ENCODE measurements at places on chromosomes 13 and 19.

DNA sequence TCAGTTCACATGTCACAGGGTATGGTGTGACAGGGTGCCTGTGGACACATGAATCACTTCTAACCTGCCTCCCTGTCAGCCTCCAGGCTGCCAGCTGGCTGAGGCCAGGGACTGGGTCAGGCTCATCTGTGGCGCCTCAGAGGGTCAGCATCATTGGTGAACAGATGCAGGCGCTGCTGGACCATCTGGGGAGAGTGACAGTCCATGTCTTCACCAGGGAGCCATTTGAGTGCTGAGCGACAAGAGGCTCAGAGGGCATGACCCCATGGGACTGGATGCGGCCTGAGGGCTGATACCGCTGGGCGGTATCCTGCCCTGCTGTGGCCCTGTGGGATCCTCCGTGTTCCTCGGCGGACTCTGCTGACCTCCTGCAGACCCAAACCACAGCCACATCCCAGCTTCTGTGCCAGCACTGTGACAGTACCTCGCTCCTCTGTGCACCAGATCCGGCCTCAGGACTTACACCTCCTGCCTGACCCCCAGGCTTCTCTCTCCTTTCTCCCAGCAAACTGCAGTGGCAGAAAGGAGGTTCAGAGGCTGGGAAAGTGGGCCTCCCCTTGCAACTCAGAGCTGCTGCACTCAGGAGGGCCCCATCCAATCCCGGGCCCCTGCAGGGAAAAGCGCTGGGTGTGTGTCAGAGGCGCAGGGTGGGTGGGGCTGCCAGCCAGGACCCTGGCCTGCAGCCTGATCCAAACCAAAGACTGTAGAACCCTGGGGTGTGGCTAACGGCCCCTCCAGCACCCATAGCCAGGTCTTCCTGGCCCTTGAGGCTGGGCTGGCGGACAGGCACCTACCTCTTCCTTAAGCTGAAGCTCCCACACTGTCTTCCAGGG is 10.2 kb downstream of the ACTMAP start:
- no peak for DNase-seq

DNA sequence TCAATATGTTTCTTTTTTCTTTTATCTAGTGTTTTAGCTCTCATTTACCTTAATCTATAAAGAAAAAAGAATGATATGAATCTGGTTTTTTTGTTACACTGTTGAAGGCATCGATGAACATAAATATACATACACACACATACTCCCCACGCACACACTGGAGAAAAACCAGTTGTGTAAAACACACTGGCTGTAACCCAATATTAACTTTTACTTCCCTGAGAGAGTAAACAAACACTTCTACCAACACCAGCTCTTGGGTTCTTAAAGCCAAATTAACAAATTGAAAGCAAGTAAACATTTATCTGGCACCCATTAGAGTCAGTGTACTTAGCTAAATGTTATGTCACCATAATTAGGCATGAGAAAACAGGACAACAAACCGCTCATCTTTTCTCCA is 145.7 kb downstream of the ABCC4 start:
- DNase-seq: no peak

GRCh38 chr19:44943801-44944249 is 1.8 kb downstream of the APOC4 start:
- DNase-seq: no peak

DNA sequence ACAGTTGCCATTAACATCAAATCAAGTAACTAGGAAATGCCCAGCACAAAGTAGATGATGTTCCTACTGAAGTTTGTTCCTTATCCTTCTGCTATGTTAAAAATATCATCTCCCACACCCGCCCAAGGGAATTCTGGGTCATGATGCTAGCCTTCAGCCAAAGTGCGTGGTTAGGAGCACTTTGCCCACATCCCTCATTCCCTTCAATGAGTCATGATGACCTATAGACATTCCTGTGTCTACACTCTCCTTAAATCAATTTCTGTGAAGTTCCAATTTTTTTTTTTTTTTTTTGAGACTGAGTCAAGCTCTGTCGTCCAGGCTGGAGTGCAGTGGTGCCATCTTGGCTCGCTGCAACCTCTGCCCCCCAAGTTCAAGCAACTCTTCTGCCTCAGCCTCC is 17.0 kb downstream of the RXFP2 start:
- DNase-seq: no peak

DNA sequence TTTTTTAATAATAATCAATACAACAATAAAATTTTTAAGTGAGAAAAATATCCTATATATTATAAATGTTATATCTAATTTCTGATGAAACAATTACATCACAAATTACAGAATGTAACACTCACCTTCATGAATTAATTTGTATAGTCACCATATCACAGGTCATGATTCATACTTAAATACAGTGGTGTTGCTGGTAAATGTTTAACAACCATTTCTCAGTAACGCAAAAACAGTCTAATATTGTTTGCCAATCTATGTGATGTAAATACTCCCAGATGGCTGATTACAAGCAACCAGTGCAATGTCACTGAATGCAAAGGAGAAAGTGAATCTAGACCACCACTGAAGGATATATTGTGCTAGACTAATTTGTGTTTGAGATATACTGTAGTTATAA is 97.5 kb downstream of the DIAPH3 start:
- DNase-seq: no peak

GRCh38 chr19:12825254-12826131 is 8.9 kb downstream of the RTBDN start:
- DNase-seq: no peak

- no peak for DNase-seq
Measured at GRCh38 chr13:45950386-45951000, 98.9 kb upstream of the SIAH3 start.

GRCh38 chr13:52366291-52366690 is 39.7 kb downstream of the THSD1 start:
- DNase-seq: no peak

DNA sequence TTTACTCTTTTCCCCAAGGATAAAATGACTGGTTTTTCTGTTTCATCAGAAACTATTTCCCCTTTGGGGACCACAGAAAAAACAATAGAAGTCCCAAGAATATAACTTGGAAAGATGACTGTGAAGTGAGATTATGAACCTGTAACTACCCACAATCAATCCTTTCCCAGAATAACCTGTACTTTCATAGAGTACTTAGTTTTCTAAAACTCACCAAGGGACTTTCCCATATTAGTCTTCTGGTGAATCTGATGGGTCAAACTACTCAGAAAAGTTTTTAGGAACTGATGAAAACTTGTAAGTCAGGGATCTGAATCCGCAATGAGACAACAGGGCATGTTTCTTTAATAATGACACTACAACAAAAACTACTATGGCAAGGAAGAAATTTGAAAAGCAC is 62.6 kb downstream of the STK24 start:
- DNase-seq: no peak

DNA sequence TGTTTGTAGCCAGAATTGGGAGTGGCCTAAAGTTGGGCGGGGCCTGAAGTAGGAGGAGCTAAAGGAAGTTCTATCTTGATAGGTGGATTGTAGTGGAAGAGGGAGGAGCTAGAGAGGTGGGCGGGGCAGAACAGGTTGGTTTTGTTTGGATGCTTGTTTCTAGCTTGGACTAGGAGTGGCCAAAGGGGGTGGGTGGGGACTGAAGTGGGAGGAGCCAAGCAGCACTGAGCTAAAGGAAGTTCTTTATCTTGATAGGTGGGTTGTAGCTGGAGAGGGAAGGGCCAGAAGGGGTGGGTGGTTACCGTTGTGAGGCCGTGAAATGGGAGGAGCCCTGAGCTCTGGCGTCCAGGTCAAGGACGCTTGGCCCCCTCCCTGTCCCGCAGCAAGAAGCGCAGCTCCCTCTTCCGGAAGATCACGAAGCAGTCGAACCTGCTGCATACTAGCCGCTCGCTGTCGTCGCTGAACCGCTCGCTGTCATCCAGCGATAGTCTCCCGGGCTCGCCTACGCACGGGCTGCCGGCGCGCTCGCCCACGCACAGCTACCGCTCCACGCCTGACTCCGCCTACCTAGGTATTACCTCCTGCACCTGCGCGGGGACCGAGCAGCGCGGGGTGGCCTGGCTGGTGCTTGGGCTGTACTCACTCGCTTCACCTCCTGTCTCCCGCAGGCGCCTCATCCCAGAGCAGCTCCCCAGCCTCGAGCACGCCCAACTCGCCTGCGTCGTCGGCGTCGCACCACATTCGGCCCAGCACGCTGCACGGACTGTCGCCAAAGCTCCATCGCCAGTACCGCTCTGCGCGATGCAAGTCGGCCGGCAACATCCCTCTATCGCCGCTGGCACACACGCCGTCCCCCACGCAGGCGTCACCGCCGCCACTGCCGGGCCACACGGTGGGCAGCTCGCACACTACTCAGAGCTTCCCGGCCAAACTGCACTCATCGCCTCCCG is 8.0 kb downstream of the DNASE2 start:
- DNase-seq: no peak

GRCh38 chr13:109088624-109088917 is 459.2 kb downstream of the MYO16 start:
- DNase-seq: no peak

- no peak for DNase-seq
Measured at GRCh38 chr19:44574186-44574950, 39.0 kb upstream of the IGSF23 start.

- DNase-seq: no peak
Measured at GRCh38 chr19:1847684-1848398, 442 bp downstream of the REXO1 start.

GRCh38 chr19:7927605-7928333 is 1.8 kb upstream of the CTXN1 start:
- DNase-seq: no peak

GRCh38 chr13:27966641-27967202 is 2.4 kb downstream of the CDX2 start:
- DNase-seq: no peak

GRCh38 chr13:89852570-89852969 is 1494.9 kb upstream of the MIR17HG start:
- no peak for DNase-seq

- DNase-seq: no peak
Measured at GRCh38 chr13:44895953-44896335, 93.3 kb downstream of the NUFIP1 start.

- DNase-seq: no peak
Measured at GRCh38 chr19:13010992-13011652, 15.8 kb downstream of the NFIX start.

- DNase-seq: no peak
Measured at GRCh38 chr13:93767180-93767916, 540.7 kb downstream of the GPC6 start.

DNA sequence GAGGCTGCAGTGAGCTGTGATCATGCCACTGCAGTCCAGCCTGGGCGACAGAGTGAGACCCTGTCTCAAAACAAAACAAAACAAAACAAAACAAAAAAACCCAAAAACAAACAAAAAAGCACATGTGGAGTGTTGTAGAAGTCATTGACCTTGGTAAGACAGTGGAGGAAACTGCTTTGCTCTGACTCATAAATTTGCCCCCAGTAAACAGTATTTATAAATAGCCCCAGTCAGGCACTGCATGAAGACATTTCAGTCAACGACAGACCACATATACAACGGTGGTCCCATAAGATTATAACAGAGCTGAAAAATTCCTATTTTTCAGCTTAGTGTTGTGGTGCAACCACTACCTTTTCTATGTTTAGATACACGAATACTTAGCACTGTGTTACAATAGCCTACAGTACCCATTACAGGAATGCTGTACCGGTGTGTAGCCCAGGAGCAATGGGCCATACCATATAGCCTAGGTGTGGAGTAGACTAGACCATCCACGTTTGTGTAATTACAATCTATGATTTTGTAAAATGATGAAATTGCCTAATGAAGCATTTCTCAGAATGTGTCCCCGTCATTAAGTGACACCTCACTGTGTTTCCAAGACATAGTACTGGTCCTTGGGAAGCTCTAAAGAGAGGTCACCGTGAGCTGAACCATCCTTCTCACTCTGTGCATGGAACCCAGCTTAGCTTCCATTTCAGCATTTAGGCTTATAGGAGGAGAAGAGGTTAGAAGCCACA is 1.1 kb downstream of the ARL11 start:
- DNase-seq: no peak

DNA sequence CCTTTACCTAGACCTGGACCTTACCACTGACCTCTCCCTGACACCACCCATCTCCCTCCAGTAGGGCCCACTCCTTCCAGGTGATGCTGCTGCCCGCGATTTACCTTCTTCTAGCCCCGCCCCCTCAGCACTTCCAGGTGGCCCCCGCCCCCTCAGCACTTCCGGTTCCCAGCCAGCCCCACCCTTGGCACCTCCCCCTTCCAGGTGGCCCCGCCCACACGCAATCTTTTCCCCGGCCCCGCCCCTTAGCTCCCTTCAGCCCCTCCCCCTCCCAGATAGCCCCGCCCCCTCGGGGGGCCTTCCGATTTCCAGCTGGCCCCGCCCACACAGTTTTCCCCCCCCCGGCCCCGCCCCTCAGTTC is 586 bp downstream of the LIG1 start:
- no peak for DNase-seq

DNA sequence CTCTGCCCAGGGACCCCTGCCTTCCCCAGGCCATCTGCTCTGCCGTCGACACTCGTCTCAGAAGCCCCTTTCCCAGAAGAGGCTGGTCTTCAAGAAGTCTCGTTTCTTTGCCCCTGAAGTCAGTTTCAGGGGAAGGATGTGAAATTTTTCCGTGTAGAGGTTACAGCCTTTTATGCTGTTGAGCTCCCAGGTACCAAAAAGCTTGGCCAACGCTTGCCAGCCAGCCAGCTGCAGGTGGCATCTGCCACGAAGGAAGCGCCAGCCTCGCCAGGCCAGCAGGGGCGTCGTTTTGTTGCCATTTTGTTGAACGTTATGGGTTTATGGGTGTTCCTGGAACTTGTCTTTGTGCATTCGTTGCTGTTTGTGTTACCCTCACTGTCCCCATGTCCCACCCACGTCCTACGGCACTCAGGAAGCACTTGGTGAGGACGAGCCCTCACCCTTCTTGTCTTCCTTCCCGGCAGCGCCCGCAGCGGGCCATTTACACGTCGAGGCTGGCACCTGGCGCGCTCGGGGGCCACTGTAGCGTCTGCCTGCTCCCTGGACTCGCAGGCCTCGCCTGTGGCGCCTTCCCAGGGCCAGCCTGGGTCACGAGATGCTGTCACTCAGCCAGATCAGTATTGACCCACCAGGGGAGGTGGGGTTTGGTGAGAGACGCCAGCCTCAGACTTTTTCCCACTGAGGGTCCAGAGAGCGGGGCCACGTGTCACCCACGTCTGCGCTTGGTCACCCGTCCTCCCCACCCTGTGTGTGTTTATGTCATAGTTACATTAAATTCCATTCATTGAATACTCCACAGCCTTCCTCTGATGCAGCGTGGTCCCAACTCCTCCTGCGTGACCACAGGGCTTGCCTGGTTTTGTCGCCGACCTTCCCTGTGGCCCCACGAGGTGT is 37.1 kb downstream of the AP1M1 start:
- no peak for DNase-seq

DNA sequence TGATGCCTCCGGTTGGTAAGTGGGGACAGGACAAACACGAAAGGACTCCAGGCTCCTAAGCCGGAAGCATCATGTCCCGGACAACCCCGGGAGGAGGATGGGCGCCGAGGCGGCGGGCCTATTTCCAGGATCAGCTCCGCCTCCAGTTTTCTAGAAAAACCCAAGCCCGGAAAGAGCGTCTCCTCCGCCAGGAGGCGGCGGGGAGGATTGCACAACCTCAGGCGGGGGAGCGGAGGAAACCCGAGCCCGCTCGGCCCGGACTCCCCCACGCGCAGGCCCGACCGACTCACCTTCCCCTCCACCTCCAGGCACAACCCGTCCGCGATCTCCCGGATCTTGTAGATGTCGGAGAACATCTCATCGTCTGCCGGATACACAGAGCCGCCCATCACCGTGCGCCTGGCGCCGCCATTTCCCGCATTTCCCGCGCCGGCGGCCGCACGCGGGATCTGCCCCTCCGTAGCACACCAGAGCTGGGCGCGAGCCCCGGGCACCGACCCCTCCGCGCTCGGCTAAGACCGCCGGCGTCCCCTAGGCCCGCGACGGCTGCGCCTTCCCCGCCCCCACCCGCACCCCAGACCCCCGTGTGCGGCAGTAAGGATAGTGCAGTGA is 455 bp downstream of the TPT1 start:
- DNase-seq: no peak

GRCh38 chr13:98456413-98456845 is 120.5 kb downstream of the STK24 start:
- no peak for DNase-seq

All from NCI-H2081 treated with DMSO at 0.1 percent for 48 hours (cell line).